ENCODE measurements at places on chromosomes 1 and 21.

GRCh38 chr1:46481961-46482360, 7.7 kb upstream of the DMBX1 start:
- no peak for DNase-seq

DNA sequence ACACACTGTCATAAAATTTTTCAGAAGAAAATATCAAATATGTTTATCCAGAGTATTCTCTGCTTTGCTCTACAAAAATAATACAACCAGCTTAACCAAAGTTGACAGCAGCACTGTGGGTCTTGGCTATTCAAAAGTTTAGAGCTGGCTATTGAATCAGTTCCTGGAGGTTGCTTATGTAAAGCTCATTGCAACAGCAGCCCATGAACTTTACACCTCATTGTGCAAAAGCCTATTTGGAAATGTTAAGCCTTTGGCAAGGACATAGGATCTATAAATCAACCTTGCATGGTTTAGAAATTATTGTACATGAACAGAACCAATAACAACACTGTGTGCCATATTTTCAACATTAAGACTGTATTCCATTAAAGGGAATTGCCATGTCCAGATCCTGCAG, 714.9 kb downstream of the ADGRL2 start:
- no peak for DNase-seq

DNA sequence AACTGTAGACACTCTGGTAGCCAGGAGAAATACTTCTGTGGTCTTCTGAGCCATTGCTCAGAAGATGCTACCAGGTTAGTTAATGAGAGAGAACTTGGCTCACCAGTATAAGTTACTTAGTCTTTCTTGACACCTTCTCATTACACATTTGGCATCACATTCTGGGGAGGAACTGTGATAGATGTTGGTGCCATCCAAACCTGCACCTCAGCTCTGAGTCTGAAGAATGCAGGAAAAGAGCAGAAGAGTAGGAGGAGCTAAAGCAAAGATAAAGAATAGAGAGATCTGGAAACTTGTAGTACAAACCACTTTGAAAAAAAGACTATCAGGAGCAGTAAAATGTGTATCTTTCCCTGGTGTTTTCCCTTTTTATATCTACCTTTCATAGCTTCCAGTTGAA, 58.9 kb downstream of the RGL1 start:
- no peak for DNase-seq

- no peak for DNase-seq
These were observed 39.3 kb downstream of the NAV1 start for GRCh38 chr1:201578008-201578888.

DNA sequence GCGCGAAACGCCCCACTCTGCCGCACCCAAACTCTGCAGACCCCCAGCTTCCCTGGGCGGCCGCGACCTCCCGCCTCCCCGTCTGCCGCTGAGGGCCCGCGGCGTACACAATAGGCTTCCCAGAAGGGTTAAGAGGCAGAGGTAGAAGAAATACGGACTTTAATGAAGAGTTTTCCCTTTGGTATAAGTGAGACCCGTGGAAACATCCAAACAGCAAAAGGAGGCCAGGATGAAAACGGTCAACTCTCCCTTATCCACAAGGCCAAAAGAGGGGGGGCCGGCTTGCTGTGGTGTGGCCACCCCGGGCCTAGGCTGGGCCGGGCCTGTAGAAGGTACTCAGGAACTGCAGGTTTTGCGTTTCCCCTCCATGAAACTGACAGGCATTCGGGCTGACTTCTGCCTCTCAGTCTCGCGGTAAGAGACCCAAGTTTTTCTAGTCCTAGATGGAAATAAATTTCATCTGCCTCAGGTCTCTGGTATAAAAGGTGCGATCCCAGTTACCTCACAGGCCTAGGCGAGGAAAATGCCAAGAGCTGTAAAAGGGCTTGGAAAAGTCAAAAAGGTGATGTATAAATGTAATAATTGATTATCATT, 671 bp upstream of the PYGO2 start:
- DNase-seq, result no peak
